Activated CD8-positive, alpha-beta memory T cell treated with anti-CD3 and anti-CD28 coated beads for 48 hours (primary cell): ENCODE measurements at places on chromosomes 4 and X.

GRCh38 chrX:10470009-10470408 lies 150.4 kb downstream of the MID1 start:
- no peak for DNase-seq

- no peak for DNase-seq
Measured at GRCh38 chr4:1080961-1081688, 32.2 kb downstream of the RNF212 start.

DNA sequence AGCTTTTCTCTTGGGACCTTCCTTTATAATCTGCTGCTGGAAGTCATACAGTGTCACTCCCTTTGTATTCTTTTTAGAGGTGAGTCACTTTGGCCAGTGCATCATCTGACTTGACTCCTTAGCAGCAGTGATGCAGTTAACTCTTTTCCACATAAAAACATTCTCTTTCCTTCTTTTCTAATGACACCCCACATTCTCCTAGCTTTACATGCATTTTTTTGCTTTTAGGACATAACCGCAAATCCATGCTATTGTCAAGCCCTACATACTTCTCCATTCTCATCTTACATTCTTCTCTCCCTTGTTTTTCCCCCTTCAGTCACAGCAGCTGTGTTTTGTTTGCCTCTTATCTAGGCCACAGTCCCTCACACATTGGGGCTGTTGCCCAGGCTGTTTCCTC lies 55.1 kb downstream of the ZNF330 start:
- DNase-seq: no peak

GRCh38 chr4:143296397-143297067 lies 40.1 kb upstream of the GAB1 start:
- no peak for DNase-seq

DNA sequence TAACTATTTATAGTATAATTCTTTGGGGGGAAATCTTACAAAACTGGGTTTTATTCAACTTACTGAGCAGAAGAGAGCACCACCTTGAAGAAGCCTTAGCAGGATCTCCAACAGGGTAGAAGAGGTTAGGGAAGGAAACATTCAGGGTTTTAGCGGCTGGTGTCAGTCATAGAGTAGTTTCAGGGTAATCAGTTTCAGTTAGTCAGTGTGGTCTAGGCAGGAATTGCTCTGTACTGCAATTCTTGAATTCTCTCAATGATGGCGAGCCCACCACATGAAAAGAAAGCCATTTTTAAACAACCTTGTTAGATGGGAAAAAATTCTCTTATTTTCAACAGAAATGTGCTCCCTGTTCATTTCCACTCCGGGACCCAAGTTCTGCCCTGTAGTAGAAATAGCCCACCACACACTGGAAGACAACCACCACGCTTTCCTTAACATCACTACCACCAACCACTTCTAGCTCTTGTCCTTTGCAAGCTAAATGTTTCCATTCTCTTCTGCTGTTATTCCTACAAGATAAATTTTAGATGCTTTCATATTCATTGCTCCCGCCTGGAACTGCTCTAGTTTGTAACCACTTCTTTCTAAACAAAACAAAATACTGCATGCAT lies 25.9 kb downstream of the COL25A1 start:
- DNase-seq: no peak

- DNase-seq: no peak
Measured at GRCh38 chr4:109601336-109601735, 41.3 kb downstream of the MCUB start.

GRCh38 chr4:94757192-94758140 lies at the start of gene BMPR1B:
Gene BMPR1B (plus strand): TSS chr4:94757955. CDS start chr4:95104425, 346,470 bp downstream.
- no peak for DNase-seq

GRCh38 chr4:156673483-156673882 lies 298.1 kb downstream of the PDGFC start:
- DNase-seq: no peak

- DNase-seq: no peak
Measured at GRCh38 chr4:154489558-154490233, 1.9 kb downstream of the DCHS2 start.

DNA sequence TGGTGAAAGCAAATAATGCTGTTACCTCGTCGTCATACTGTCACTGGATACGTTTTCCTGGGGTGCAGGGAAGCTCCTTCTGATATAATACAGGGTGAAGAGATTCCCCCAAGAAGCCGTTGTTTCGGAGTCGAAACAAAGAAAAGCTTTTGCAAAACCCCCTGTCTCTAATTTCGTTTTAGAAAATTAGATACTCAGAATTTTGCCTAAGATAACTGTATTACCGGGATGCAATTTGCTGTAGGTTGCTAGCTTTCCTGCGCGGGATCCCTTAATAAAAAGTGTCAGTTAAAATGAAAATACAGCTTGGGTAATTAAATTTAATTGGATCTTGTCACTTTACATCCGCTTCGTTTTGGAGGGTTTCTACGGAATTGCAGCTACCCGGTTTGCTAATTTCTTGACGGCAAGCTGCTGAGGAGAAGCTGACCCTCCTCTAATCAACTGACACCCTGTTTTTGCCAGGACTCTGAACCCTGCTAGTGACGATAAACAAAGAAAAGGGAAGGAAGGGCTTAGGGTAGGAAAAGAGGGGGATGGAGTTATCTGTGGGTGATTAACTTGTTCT lies 174.6 kb downstream of the SHOX start:
- no peak for DNase-seq

GRCh38 chr4:71559957-71560571 lies 221.2 kb downstream of the SLC4A4 start:
- DNase-seq: no peak

GRCh38 chr4:175935016-175935661 lies 123.1 kb upstream of the GPM6A start:
- no peak for DNase-seq

- no peak for DNase-seq
Measured at GRCh38 chr4:38967260-38968095, 64.7 kb downstream of the TMEM156 start.

DNA sequence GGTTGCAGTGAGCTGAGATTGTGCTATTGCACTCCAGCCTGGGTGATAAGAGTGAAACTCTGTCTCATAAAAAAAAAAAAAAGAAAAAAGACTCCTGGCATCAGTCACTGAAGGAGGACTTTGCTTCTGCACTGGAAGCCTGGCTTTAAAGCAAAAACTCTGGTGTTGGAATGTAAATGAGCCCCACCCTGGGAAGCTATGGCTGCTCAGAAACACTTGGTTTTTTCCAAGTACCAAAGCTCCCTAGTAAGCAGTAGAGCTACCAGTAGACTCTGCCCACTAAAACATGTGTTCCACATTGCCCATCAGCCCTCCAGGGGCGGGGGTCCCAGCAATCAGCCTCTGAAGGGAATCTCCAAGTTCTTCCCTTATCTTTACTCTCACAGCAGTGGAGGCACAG lies 154.4 kb downstream of the SHROOM3 start:
- DNase-seq: no peak

- no peak for DNase-seq
Measured at GRCh38 chr4:130028552-130028951, 932.6 kb downstream of the C4orf33 start.

GRCh38 chrX:101091817-101092216 lies 6.2 kb upstream of the CENPI start:
- no peak for DNase-seq

GRCh38 chrX:152656890-152657289 lies 19.2 kb downstream of the GABRQ start:
- no peak for DNase-seq

GRCh38 chrX:10972706-10973105 lies 138.4 kb upstream of the HCCS start:
- DNase-seq: no peak

DNA sequence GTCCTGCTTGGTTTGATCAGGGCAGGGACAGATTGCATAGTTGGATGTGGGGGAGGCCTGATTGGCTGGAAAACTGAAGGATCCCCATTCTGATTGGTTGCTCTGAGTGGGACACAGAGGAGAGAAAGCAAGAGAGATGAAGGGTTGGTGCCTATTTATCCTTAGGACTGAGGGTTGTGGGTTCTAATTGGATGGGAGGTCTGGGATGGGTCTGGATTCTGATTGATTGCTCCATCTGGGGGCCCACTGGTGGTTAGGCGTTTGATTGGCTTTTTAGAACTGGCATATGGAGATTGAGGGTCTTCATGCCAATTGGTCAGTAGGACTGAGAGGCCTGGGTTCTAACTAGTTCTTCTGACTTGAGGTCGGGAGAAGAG lies 644 bp upstream of the EBP start:
- no peak for DNase-seq

- DNase-seq: no peak
Measured at GRCh38 chr4:87038837-87039615, 104.2 kb downstream of the AFF1 start.

- DNase-seq: no peak
Measured at GRCh38 chr4:42361456-42361855, 35.8 kb upstream of the SHISA3 start.

DNA sequence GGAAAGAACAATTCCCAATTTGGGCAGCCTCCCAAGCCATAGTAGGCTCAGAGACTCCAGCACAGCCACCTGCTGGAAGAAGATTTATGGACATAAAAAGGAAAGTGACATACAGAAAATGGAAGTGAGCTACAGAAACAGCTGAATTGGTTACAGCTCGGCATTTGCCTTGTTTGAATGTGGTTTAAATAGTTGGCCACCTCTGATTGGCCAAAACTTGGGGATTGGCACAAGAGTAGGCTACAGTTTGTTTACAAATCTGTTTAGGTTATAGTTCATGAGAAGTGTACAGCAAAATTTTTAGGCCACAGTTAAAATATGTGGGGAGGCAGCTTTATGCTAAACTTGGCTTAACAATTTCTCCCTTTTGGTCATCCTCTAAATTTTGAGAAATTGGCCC lies 150.4 kb downstream of the MAGEC1 start:
- no peak for DNase-seq

GRCh38 chr4:1239950-1240307 lies 9.0 kb downstream of the CTBP1 start:
- no peak for DNase-seq

GRCh38 chr4:8079031-8079885 lies 79.4 kb downstream of the ABLIM2 start:
- DNase-seq: no peak

GRCh38 chr4:84309191-84309590 lies 189.9 kb downstream of the NKX6-1 start:
- DNase-seq: no peak
